DMS53 (cell line): ENCODE measurements at places on chromosomes 13 and 19.

GRCh38 chr13:27638521-27638920 is 16.8 kb downstream of the POLR1D start:
- DNase-seq = no peak

DNA sequence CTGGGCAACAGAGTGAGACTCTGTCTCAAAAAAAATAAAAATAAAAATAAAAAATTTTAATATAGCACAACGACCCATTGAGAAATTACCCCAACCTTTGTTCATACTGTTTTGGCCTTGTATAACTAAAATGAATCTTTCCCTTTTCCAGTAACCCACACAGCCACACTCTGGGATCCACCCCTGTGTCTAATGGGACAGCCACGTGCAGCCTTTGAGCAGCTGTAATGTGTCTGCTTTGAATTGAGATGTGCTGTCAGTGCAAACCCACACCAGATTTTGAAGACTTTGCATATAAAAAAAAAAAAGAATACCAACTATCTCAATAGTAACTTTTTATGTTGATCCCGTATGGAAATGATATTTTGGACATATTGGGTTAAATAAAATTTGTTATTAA is 112.7 kb upstream of the UBL3 start:
- DNase-seq = no peak

GRCh38 chr13:46124967-46125933 is 20.4 kb upstream of the CPB2 start:
- DNase-seq = no peak

DNA sequence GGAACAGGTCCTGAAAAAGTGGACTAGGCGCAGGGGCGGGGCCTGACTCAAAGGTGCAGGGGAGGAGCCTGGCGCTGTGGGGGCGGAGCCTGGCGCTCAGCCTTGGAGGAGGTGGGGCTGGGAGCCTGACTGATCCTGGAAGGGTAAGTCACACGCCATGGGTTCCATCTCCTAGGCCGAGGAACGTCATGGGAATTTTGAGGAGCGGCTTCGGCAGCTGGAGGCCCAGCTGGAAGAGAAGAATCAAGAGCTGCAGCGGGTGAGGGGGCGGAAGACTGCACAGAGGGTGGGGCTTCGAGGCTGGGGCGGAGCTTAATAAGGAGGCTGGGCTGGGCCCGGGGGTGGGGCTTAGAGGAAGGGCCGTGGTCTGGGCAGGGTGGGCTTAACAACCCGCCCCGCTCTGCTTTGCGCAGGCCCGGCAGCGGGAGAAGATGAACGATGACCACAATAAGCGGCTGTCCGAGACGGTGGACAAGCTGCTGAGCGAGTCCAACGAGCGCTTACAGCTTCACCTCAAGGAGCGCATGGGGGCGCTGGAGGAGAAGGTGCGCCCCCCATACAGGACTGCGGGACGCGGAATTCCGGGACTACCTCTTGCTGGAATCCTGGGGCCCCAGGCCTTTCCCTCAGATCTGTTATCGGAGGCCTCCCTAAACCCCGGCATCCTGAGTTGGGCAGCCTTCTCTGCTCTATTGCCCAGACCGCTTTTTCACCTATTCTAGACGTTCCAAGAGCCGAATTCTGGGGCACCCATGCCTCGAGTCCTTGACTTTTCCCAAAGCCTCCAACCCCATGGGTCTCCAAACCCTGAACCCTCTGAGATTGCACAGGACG is 14.5 kb downstream of the PPFIA3 start:
- no peak for DNase-seq

- DNase-seq = no peak
These were observed 182.2 kb downstream of the FOXO1 start for GRCh38 chr13:40484101-40484800.

DNA sequence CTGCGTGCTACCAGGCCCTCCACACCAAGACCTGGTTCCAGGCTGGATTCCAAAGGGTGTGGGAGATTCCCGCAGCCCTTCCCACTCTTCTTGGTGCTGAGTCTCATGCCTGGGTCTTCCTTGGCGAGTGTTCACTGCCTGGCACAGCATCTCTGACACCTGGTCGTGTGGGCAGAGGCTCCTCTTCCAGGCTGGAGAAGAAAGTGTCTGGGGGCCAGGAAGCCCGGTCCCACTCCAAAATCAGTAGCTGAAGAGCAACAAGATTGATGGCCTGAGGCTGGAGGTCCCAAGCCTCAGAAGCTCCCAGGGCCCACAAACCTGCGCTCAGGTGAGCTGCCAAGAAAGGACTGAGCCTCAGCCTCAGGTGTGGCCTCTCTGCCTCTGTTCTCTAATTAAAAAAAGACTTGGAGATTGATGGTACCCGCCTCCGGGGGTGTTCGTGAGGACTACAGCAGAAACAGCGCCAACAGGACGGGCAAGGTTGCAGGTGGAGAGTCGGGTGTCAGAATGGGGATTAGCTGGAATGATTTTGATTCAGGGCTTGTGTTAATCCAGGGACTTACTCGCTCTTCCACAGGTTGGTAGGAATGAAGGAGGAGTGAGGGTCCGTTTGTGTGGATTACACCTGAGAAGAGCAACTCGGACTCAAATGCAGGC is 217.5 kb downstream of the TEX29 start:
- DNase-seq = no peak
